ENCODE measurements at places on chromosomes 4 and X.
A peak's percentile ranks its signal among the peaks of the same experiment; 100 is the strongest.

GRCh38 chr4:186829740-186830449 is 106.2 kb upstream of the FAT1 start:
- no peak for DNase-seq

DNA sequence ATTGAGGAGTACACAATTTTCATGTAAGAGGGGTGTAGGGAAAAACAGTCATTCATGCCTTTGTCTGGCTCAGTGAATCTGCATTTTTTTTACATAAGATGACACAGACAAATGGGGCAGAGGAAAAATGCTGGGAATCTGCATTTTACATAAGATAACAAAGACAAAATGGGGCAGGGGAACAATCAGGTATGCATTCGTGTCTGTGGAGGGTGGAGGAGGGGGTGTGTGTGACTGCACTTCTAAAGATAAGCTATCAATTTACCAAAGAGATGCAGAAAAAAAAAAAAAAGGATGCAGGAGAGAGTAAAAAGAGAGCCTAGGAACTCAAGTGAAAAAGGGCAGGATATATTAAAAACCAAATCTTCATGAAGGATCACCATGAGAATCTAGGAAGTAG is 637.4 kb downstream of the ZNF674 start:
- no peak for DNase-seq

DNA sequence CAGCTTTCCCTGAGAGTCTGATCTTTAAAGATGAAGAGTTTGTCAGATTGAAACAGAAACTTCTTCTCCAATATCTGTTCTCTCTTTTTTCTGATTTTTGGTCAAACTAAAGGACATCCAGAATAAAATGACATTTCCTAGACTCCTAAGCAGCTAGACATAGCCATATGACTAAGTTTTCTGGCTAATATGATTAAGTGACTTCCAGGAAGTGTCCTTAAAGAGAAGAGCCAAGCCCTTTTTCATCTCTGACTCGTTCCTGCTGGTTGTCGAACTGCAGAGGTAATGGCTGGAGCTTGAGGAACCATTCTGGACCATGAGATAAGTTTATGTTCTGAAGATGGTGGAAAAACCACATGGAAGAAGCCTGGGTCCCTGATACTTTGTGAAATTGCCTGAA is 546.0 kb downstream of the BCOR start:
- DNase-seq = no peak

GRCh38 chr4:56742080-56742871 is 61.2 kb upstream of the HOPX start:
- DNase-seq = no peak

- no peak for DNase-seq
These were observed 16.6 kb downstream of the FRMPD3 start for GRCh38 chrX:107465932-107466620.

GRCh38 chr4:182385897-182386296 is 142.7 kb downstream of the TENM3 start:
- DNase-seq = no peak

DNA sequence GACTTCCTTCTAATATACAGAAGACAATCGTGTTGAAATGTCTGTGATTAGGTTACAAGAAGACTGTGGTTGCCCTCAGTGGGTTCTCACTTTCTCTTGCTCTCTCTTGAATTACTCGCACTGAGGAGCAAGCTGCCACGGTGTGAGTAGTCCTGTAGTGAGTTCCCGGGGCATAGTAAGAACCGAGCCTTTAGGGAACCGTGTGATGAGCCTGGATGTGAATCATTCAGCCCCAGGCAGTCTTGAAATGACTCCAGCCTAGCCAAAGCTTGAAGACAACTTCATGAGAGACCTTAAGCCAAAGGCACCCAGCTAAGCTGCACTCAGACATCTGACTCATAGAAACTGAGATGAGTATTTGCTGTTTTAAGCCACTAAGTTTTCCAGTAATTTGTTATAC is 292.7 kb downstream of the SPOCK3 start:
- no peak for DNase-seq

- DNase-seq = no peak
These were observed 162.7 kb downstream of the SHOX start for GRCh38 chrX:793216-793770.

- DNase-seq = no peak
These were observed 161.2 kb upstream of the NUDT6 start for GRCh38 chr4:123083646-123084045.

- no peak for DNase-seq
These were observed 354.7 kb upstream of the SLC7A11 start for GRCh38 chr4:138596896-138597295.

GRCh38 chr4:17188547-17189400 is 290.3 kb upstream of the LDB2 start:
- no peak for DNase-seq

DNA sequence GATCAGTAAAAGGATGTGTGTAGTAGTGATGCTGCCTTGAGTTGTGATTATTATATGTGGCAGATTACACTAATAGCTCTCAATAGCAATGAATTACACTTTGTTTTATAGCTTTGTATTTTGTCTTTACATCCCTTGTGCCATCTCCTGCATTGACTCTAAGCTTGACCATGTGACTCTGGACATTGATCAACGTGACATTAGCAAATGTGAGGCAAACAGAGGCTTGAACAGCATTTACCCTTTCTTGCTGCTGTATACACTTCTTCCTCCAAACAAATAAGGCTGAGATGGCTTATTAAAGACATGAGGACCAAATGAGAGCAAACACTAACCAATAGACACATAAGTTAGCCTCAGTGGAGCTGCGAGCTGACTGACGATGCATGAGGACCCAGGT is 63.5 kb downstream of the MAD2L1 start:
- DNase-seq = no peak

GRCh38 chr4:171621646-171622045 is 191.6 kb upstream of the GALNTL6 start:
- DNase-seq = no peak

DNA sequence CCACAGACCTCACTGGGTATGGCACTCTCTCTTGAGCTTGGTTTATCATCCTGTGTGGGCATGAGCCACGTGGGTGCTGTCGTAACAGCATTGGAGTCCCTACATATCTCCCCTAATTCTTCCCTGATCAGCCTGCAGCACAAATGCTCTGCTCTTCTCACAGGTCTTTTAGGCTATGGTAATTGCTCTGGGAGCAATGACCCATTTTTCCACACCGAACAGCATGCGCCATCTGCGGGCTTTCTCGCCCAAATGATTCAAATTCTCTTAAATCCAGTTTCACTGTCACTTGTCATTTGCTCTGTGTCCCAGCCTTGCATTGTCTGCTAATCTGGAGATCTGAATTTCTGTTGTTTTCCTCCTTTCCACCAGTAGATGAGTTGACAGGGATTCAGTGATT is 48.9 kb upstream of the GATB start:
- DNase-seq = no peak

DNA sequence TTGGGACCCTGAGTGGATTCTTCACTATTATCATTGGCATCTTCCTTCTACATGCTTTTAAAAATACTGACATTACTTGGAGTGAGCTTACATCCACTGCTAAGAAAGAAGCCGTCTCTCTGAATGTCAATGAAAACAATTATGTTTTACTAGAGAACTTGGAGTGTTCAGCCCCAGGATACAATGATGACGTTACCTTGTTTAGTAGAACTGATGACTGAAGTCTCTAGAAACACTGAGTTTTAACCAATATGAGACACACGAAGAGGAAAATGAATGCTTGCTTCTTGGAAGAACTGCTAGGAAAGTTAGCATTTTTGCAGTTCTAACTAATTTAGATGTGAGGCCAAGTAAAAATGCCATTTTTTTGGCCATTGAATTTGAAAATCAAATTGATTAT is 19.4 kb downstream of the NIPAL1 start:
- no peak for DNase-seq

- DNase-seq = peak; percentile 75
These were observed 30.1 kb downstream of the KDM6A start for GRCh38 chrX:44903107-44903506.

DNA sequence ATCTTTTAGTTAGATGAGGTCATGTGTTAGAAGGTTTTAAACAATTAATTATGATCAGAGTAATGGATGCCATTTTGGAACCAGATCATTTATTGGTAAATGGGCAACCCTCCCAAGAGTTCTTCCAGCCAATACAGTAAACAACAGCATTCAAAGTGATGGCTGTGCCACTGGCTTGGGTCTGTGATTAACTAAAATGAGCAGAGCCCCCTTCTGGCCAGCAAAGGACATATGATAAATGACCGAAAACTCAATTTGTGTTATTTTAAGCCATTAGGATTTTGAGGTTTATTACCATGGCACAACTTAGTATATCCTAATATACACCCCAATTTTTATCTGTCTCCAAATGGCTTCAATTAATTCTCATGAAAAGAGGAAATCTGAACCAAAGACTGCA is 90.8 kb upstream of the NPFFR2 start:
- peak; percentile 3 for DNase-seq

DNA sequence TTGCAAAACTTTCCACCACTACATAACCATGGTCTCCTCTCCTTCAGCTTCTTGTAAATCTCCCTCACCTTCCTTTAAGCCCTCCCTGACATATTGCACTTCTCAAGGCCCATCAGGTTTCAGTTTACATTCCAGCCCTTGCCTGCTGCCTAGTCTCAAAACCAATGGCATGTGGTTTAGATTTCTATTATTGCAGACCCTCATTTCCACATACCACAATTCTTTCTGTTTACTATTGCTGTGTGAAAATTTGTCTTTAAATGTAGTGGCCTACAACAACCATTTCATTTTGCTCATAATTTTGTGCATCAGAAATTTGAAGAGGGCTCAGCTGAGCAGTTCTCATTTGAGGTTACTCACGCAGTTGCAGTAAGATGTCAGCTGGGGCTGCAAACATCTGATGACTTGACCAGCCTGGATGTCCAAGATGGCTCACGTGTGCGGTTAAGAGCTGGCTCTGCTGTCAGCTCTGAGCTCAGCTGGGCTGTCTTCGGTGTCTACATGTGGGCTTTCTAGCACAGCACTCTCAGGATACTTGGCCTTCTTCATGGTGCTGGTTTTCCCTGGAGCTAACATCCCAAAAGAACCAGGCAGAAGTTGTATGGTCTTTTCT is 29.9 kb upstream of the SOD3 start:
- peak; percentile 60 for DNase-seq

DNA sequence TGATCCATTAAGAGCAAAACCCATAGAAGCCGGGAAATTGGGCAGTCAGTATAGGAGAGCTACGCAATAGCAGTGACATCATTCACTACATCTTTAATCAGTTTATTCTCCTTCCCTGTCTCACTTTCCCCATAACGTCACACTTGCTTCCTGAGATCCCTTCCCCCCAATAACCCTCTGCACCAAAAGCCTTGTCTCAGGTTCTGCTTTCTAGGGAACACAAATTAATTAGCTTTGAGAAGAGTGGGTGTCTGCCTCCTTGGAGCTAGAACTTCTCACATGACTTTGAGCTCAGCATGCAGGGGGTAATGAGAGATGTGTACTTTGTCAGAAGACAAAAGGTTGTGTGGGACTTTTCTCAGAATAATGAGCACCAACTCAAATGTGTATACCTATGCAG is 128.3 kb upstream of the MAOA start:
- DNase-seq = no peak

GRCh38 chrX:153214934-153215333 is 35.9 kb downstream of the MAGEA1 start:
- no peak for DNase-seq

DNA sequence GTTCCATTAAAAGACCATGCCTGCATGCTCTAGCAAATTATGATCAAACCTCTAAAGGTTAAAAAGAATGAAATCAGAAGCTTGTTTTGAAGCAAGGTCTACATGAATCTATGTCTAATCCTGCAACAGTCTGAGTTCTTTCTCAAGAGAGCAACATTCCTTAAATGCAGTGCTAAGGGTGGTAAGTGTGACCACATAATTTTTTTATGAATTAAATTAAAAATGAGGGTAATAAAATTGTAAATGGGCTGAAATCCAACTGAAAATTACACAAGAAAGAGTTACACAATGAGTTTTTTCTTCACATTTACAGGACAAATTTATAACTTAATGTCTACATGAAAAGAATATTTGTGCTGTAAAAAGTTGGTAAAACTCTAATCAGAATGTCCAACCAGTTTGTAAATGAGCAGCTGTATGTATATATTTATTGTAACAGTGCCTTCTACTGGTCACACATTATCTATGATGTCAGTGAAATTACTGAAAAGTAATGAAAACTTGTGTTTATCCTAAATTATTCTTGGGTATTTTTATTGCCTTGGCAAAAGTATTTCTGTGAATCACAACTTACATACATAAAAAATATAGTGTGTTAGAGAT is 336.3 kb upstream of the PITX2 start:
- peak; percentile 14 for DNase-seq

- no peak for DNase-seq
These were observed 4.4 kb downstream of the ADGRL3 start for GRCh38 chr4:61204353-61205060.

- DNase-seq = peak; percentile 65
These were observed 88.3 kb upstream of the DDX3X start for GRCh38 chrX:41245641-41246040.

DNA sequence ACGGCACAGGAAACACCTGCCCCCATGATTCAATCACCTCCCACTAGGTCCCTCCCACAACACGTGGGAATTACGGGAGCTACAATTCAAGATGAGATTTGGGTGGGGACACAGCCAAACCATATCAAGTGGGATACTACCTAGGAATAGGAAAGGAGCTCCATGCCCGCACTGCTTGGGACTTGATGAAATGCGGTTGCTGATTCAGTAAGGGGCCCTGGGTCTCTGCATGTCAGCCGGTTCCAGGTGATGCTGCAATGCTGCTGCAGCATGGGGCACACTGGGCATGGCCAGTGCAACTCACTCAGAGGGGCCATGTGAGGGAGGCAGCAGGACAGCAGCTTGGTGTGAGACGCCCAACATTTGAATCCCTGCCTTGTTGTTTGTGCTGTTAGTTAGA is 34.0 kb upstream of the MSX1 start:
- no peak for DNase-seq

DNA sequence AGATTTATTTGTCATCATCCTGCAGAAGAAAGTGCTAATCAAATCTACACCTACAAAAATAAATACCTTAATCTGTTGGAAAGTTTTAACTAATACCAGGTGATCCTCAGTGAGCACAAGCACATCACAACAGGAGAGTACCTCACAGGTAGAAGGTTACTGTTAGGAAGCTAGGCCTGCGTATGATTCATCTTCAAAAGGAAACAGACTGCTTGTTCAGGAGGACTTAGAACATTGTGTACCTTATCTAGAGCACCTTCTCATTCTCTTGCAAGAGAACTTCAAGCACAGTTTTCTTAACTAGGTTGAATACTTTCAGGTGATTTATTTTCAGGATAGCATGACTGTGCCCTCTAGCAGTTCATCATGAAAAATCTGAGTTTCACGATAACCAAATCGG is 54.2 kb downstream of the MND1 start:
- no peak for DNase-seq

DNA sequence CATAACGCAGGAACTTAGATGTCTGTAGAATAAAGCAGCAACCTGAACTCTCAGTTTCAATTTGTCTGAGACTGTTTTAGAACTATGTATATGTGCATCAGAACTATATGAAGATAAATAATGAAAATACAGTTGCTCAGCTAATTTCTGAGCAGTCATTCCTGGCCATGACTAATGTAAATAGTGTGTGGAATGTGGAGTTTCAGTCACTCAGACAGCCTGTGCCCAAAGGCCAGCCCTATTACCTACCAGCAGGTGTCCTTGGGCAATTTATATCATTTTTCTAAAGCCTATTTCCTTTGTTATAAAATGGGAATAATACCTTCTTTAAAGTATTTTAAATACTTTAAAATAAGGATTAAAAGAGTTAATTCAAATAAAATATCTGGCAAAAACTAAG is 56.0 kb upstream of the RELL1 start:
- no peak for DNase-seq
